ENCODE measurements at places on chromosomes 7 and 10. TPM values are rescaled to one million over a fixed set of nuclear protein-coding genes. Genes with fewer than 3 reads are reported as not detected.

The SEMA3A gene
- 21.7 TPM for total RNA-seq

- H3K4me1 ChIP-seq, result peaks cover 12% of the 10 kb centered on the region
- no peak overlapping the region for H3K27ac ChIP-seq
- no peaks in the 10 kb centered on the region for H3K36me3 ChIP-seq
- H3K4me3 ChIP-seq, result no peak overlapping the region
Measured at GRCh38 chr7:28520074-28521015, 108.0 kb downstream of the CREB5 start.

The PAPOLB gene
- 0.23 TPM for total RNA-seq

- H3K36me3 ChIP-seq, result peaks cover 2% of the 10 kb centered on the region
- H3K27me3 ChIP-seq, result no peaks in the 10 kb centered on the region
Measured at GRCh38 chr7:50530766-50531165, 34.4 kb downstream of the DDC start.

DNA sequence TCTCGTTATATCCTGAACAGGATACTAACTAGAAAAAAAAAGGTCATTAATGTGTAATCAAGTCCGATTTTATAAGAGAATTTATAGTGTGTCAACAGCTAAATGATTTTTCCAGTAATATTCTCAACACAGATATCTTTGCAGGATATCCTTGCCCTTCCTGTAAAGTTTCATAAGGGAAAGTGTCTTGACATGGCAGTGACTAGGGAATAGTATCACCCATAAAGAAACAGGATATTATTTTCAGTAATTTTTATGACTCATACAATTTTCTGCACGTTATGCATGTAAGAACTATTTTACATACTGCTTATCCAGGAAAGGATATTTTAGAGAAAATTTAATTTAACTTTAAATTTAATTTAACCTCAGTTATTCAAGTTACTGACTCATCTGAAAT lies 19.5 kb upstream of the PNLIP start:
- H3K4me1 ChIP-seq, result no peaks in the 10 kb centered on the region
- H3K27ac ChIP-seq, result no peak overlapping the region
- H3K36me3 ChIP-seq, result no peaks in the 10 kb centered on the region
- no peak for DNase-seq

DNA sequence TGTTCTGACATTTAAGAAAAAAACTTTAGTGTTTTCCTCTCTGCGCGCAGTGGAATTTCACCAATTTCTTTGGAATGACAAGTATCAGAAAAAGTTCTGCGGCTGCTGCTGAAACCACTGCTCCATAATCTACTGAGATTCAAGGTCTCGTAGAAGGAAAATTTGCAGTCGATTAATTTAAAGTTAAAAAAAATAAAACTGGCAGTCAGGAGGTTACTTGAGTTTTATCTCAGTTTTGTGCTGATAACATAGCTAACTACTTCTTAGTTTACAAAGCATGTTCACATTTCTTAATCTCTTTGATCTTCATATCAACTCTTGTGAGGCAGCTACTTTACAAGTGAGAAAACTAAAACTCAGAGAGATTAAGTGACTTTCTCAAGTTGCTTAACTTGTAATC lies 18.2 kb upstream of the CALD1 start:
- H3K36me3 ChIP-seq, result no peaks in the 10 kb centered on the region
- DNase-seq, result no peak
- no peaks in the 10 kb centered on the region for H3K4me1 ChIP-seq
- H3K27ac ChIP-seq, result no peak overlapping the region
- no peaks in the 10 kb centered on the region for H3K27me3 ChIP-seq

The CYP26A1 gene
- total RNA-seq, result 0.23 TPM

- no peak overlapping the region for H3K4me3 ChIP-seq
- no peaks in the 10 kb centered on the region for H3K27me3 ChIP-seq
- DNase-seq, result no peak
- no peak overlapping the region for H3K27ac ChIP-seq
- H3K36me3 ChIP-seq, result no peaks in the 10 kb centered on the region
- no peaks in the 10 kb centered on the region for H3K4me1 ChIP-seq
Measured at GRCh38 chr10:4546931-4547330, 279.1 kb upstream of the AKR1E2 start.

GRCh38 chr10:93680412-93681047 lies 21.9 kb downstream of the FRA10AC1 start:
- no peak overlapping the region for H3K27ac ChIP-seq
- H3K4me1 ChIP-seq, result no peaks in the 10 kb centered on the region
- DNase-seq, result no peak
- H3K4me3 ChIP-seq, result no peak overlapping the region
- H3K36me3 ChIP-seq, result no peaks in the 10 kb centered on the region

GRCh38 chr7:317643-318405 lies 27.9 kb downstream of the FOXL3 start:
- peaks cover 52% of the 10 kb centered on the region for H3K27me3 ChIP-seq
- H3K4me1 ChIP-seq, result no peaks in the 10 kb centered on the region
- no peak overlapping the region for H3K27ac ChIP-seq
- no peak overlapping the region for H3K4me3 ChIP-seq

- H3K36me3 ChIP-seq, result no peaks in the 10 kb centered on the region
- H3K27me3 ChIP-seq, result no peaks in the 10 kb centered on the region
- H3K4me1 ChIP-seq, result no peaks in the 10 kb centered on the region
- H3K27ac ChIP-seq, result no peak overlapping the region
Measured at GRCh38 chr10:23968301-23968700, 240.6 kb upstream of the KIAA1217 start.

DNA sequence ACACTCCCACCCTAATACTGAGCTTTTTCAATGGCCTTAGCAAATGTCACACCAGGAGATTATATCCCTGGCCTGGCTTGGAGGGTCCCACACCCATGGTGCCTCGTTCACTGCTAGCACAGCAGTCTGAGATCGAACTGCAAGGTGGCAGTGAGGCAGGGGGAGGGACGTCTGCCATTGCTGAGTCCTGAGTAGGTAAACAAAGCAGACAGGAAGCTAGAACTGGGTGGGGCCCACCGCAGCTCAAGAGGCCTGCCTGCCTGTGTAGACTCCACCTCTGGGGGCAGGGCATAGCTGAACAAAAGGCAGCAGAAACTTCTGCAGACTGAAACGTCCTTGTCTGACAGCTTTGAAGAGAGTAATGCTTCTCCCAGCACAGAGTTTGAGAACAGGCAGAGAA lies 338.9 kb upstream of the MBL2 start:
- H3K27me3 ChIP-seq, result no peaks in the 10 kb centered on the region
- DNase-seq, result no peak
- no peak overlapping the region for H3K4me3 ChIP-seq
- peaks cover 2% of the 10 kb centered on the region for H3K36me3 ChIP-seq

The NRG3 gene
- 3.4 TPM for total RNA-seq

DNA sequence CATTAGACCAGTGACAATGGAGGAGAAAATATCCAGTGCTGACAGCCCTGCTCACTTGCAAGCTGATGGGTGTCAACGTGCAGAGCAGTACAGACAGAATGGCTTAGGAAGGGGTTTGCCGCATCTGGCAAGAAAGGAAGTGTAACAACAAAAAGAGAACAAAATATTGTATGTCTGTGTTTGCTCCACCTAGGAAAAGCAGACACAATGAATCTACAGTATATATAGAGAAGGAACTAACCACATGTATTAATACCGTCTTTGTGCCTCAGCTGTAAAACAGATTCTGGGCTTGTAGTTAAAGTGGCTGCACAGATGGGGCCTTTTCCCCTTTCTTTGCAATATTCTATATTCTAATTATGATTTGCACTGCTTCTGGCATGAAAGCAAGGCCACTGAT lies 281.1 kb upstream of the MEOX2 start:
- DNase-seq, result no peak
- H3K27ac ChIP-seq, result peak overlapping the region; percentile 40
- peaks cover 21% of the 10 kb centered on the region for H3K4me1 ChIP-seq

The HOXA10 gene
- not detected for total RNA-seq

DNA sequence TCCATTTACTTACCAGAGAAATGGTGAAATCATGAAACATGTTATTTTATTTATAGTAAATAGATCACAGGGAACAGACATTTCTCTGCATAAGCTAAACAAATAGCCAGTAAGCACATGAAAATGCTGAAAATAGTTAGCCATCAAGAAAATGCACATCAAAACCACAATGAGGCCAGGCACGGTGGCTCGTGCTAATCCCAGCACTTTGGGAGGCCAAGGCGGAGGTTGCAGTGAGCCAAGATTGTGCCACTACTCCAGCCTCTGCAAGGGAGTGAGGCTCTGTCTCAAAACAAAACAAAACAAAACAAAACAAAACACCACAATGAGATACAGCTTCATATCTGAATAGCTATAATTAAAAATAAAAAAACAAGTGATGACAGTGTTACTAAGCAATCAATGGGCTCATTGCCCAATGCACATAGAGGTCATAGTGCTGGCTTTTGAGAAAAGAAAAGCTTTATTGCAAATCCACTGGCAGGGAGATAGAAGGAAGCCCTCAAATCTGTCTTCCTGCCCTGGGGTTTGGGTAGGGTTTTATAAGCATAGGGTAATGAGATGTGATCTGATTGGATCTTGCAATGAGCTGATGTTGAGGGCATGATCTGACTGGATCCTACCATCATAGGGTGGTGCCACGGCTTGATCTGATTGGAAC lies 16.2 kb downstream of the CSTF2T start:
- DNase-seq, result no peak
- no peaks in the 10 kb centered on the region for H3K27me3 ChIP-seq

DNA sequence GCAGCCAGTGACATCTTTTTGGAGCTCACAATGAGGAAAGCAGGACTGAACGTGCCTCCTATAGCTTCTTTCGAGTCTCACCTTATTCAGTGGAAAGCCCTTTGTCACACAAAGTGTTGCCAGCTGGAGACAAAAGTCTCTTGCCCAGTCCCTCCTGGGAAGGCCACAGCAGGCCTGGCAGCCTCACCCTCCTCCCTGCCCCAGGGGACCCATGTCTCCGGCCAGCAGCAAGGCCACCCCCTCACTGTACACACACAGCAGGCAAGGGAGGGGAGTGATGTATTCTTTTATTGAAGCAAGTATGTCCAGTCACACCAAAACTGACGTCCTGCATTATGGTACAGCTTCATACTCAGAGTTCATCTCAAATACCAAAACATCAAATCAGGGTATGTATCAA lies 56.0 kb downstream of the CSGALNACT2 start:
- no peaks in the 10 kb centered on the region for H3K27me3 ChIP-seq
- no peak for DNase-seq
- H3K4me1 ChIP-seq, result no peaks in the 10 kb centered on the region
- no peak overlapping the region for H3K27ac ChIP-seq
- no peak overlapping the region for H3K4me3 ChIP-seq
- H3K36me3 ChIP-seq, result peaks cover 3% of the 10 kb centered on the region

The IFIT1B gene
- total RNA-seq, result not detected

All from neural crest cell (in vitro differentiated cells).